Fibroblast of lung (primary cell): ENCODE measurements at places on chromosomes 6 and 20. TPM values are rescaled to one million over a fixed set of nuclear protein-coding genes. Genes with fewer than 3 reads are reported as not detected.

GRCh38 chr20:48486065-48486464 is 341.7 kb downstream of the PREX1 start:
- no peak overlapping the region for H3K27ac ChIP-seq
- no peak overlapping the region for H3K4me3 ChIP-seq
- no peaks in the 10 kb centered on the region for H3K27me3 ChIP-seq
- no peaks in the 10 kb centered on the region for H3K36me3 ChIP-seq

DNA sequence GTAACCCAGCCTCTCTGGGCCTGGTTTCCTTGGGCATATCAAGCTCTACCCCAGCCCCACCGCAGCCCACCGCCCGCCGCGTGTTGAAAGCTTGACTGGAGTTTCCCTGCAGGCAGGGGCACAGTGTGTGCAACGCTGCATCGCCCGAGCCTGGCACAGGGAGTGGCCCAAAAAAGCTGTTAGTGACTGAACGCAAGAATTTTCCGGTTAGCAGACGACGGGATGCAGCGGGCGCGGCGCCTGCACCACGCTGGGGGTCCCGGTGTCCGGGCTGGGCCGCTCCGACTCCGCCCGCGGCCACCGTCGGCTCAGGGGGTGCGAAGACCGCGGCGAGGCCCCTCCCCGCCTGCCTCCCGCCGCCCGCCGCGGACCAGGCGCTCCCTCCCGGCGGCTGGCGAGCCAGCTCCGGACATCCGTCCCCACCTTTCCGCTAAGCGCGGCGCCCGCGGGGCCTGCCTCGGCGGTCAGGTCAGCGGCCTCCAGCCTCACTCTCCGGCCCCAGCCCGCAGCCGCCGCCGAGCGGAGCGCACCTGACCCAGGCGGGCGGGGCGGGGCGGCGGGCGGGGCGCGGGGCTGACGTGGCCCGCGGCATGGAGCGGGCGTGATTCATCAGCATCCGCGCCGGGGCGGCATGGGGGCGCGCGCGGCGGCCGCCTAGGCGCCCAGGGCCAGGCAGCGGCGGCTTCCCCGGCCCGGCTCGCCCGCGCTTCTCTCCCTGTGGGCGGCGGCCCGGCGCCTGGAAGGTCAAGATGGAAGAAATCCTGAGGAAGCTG is at the start of gene ARFGEF3:
Gene ARFGEF3 (plus strand): TSS at position 602 of the 773 bp plus-strand sequence. CDS start 148 bp downstream, at position 750.
- H3K27me3 ChIP-seq, result peaks cover 38% of the 10 kb centered on the region
- peak within 1 kb of the TSS; percentile 43 for H3K4me3 ChIP-seq
- H3K4me1 ChIP-seq, result peaks cover 2% of the 10 kb centered on the region
- peak; percentile 38 for DNase-seq
- H3K27ac ChIP-seq, result no peak within 1 kb of the TSS

DNA sequence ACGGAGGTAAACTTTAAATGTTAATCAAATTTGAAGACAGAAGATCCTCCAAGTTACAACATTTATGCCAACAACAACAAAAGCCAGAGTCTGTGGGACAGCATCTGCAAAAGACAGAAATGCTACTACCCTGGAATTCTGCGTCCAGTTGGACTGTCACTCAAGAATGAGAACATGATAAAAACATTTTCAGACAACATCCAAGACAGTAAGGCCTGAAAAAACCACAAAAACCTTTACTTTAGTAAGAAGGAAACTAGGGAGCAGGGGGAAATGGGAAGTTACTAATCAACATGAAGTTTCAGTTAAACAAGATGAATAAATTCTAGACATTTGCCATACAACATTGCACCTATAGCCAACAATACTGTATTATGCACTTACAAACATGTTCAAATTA is 77.6 kb downstream of the MLIP start:
- no peak for DNase-seq
- no peaks in the 10 kb centered on the region for H3K27me3 ChIP-seq
- no peaks in the 10 kb centered on the region for H3K36me3 ChIP-seq
- H3K27ac ChIP-seq, result no peak overlapping the region

- H3K4me3 ChIP-seq, result no peak overlapping the region
- H3K4me1 ChIP-seq, result peaks cover 13% of the 10 kb centered on the region
- no peaks in the 10 kb centered on the region for H3K27me3 ChIP-seq
- no peaks in the 10 kb centered on the region for H3K36me3 ChIP-seq
- DNase-seq, result no peak
Measured at GRCh38 chr6:21811484-21811883, 217.9 kb downstream of the SOX4 start.

The CEBPB gene
- total RNA-seq, result 87.1 and 106 TPM in 2 replicates

The SPTLC3 gene
- 4.0 and 5.9 TPM in 2 replicates for total RNA-seq
